Activated CD4-positive, alpha-beta T cell treated with anti-CD3 and anti-CD28 coated beads for 24 hours (primary cell): ENCODE measurements at places on chromosomes 7 and 10.

GRCh38 chr7:121873289-121874194 lies 581 bp downstream of the PTPRZ1 start:
- DNase-seq = no peak

GRCh38 chr7:158702944-158703343 lies 1.7 kb downstream of the NCAPG2 start:
- DNase-seq = no peak

- no peak for DNase-seq
Observed at GRCh38 chr7:112080441-112080840, 125.8 kb downstream of the DOCK4 start.

GRCh38 chr10:112335111-112335867 lies 38.6 kb upstream of the ACSL5 start:
- DNase-seq = no peak

GRCh38 chr7:93575555-93576399 lies 1.3 kb upstream of the CALCR start:
- DNase-seq = no peak

GRCh38 chr7:72080341-72080766 lies 331.8 kb downstream of the CALN1 start:
- no peak for DNase-seq

GRCh38 chr7:149261316-149261828 lies 624 bp upstream of the ZNF783 start:
- DNase-seq = no peak

DNA sequence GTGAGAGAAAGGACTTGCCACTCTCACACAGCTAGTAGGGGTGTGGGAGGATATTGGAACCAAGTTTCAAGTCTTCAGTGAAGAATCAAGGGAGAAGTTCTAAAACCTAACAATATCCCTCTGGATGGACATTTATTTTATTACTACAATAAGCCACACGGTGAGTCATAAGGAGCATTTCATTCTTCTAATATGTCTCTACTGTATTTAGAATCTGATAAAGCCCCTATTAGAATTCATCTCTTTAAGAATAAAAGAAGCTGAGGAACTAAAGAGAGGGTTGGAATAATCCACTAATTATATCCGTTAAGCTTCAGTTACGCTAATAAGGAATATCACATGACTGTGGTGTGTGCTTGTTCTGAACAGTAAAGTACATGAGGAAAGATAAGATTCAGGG lies 40.9 kb upstream of the ATRNL1 start:
- no peak for DNase-seq

GRCh38 chr10:122459561-122460273 lies 1.6 kb upstream of the HTRA1 start:
- DNase-seq = no peak

GRCh38 chr10:1660386-1660785 lies 76.9 kb downstream of the ADARB2 start:
- DNase-seq = no peak

- DNase-seq = no peak
Observed at GRCh38 chr7:139321071-139321745, 19.9 kb upstream of the FMC1 start.

DNA sequence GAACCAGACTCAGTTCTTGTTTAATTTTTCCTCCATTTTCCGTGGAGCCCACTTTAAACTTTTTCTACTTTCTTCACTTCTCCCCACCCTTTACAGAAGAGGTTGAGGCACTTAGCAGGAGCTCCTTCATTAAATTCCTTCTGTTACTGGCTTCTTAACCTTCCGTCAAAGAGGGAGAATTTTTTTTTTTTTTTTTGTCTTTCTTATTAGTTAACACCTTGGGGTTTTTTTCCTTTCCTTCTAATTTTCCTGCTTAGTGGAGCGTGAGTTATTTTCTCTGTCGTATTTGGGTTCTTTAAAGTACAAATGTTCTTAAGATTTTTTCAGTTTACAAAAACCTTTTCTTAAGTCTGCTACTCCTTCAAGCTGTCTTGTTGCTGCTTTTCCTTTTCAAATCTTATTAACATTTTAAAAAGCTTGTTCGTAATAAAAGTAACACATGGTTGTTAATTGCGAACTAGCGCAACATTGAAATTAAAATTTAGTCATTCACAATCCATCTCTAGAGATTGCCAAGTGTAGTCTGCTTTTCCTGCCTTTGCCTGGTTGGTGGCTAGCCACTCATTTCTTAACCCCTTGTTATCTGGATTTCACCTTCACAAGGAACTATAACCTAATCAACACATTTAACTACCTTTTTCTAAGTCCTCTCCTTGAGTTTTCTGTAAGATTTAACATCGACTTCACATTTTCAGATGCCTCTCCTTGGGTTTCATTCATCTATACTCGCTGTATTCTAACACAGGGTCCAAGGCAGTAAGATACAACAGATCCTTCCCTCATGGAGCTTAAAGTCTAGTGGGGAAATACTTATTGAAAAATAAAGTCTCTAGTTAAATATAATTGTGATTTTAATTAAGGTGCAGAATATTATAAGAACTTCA lies 2.0 kb downstream of the BMPR1A start:
- DNase-seq = no peak

DNA sequence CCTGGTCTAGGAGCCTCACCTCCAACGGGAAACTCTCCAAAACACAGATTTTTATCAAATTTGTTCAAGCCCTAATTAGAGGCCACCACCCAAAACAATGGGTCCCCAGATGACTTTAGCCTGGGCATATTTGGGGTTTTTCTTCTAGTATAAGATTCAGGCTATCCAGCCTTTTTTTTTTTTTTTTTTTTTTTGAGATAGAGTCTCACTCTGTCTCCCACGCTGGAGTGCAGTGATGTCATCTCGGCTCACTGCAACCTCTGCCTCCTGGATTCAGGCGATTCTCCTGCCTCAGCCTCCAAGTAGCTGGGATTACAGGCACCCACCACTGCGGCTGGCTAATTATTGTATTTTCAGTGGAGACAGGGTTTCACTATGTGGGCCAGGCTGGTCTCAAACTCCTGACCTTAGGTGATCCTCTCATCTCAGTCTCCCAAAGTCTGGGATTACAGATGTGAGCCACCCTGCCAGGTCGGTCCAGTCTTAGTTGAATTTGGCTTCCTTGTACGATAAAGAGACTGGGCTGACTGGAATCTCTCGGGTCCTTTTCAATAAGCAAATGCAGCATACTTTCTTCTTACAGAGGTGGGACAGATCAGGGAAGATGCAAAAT lies 91.4 kb upstream of the KLF6 start:
- DNase-seq = no peak

DNA sequence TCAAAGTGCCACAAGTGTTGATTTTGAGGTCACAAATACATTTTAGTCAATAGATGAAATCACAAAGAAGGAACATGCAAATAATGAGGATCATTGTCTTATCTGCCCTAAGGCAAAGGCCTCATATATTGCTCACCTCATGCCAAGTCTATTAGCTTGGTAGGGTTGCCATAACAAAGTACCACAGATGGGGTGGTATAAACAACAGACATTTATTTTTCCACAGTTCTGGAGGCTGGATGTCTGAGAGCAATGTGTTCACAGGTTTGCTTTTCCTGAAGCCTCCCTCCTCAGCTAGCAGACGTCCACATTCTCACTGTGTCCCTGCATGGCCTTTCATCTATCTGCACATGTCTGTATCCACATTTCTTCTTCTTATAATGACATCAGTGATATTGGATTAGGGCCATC lies 59.6 kb downstream of the RELN start:
- DNase-seq = no peak

- no peak for DNase-seq
Observed at GRCh38 chr10:58943960-58944359, 232.5 kb upstream of the PHYHIPL start.

- no peak for DNase-seq
Observed at GRCh38 chr10:47351899-47352815, 4.0 kb downstream of the RBP3 start.

GRCh38 chr10:109913306-109913892 lies 9.9 kb downstream of the XPNPEP1 start:
- DNase-seq = no peak

- no peak for DNase-seq
Observed at GRCh38 chr7:76246804-76247389, 45.2 kb downstream of the SRRM3 start.

DNA sequence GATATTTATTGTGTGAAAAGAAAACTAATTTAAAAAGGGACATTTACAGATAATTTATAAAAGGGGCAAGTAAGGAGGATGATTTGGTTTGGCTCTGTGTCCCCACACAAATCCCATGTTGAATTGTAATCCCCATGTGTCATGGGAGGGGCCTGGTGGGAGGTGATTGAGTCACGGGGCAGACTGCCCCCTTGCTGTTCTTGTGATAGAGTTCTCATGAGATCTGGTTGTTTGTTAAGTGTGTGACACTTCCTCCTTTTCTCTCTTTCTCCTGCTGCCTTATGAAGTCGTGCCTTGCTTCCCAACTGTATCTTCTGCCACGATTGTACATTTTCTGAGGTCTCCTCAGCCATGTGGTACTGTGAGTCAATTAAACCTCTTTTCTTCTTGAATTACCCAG lies 171.0 kb upstream of the SEMA3E start:
- DNase-seq = no peak

DNA sequence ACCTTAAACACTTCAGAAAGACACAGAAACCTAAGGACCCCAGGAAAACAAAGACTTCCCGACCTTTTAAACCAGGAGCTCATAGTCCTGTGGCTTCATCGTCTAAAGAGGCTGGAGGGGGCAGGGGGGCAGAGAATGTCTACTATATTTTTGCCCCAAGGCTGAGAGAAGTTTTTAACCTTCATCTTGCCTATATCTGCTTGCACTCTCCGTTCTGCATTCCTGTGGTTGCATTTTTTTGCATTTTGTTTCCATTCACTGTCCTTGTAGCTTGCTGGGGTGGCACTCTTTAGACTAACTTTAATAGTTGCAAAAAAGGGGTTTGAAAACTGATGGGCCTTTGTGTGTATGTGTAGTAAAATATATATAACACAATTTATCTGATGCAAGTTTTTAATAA lies 23.7 kb downstream of the PRKAR2B start:
- no peak for DNase-seq

DNA sequence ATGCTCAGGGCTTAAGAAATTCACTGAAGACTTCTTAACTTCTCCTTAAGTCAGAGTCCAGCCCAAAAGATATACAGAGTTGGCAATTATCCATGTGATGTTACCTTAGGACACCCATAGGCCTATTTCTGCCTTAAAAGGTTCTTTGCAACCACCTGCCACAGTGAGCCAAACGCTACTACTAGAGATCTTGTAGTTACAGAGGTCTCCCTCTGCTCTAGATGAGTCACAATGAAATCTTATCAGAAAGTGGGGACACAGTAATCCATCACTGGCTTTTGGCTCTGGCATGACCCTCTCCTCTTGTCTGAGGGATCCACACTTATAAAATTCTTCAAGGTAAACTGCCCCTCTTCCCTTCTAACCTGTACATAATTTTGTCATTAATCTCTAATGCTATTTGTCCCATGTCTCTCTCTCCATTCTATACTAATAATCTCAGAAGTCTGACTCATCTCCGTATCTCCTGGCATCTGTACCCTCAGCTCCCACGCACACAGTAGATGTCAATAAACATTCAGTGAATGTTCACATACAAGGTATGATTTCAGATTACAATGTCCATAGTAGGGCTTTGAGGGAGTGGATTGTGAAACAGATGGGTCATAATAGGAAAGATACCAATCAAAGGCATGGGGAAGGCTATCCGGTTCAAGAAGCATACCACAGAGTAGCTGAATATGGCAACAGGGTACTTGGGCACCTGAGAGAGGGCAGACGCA lies 112.1 kb downstream of the SGMS1 start:
- no peak for DNase-seq

- DNase-seq = no peak
Observed at GRCh38 chr7:39033885-39034624, 56.3 kb downstream of the POU6F2 start.

DNA sequence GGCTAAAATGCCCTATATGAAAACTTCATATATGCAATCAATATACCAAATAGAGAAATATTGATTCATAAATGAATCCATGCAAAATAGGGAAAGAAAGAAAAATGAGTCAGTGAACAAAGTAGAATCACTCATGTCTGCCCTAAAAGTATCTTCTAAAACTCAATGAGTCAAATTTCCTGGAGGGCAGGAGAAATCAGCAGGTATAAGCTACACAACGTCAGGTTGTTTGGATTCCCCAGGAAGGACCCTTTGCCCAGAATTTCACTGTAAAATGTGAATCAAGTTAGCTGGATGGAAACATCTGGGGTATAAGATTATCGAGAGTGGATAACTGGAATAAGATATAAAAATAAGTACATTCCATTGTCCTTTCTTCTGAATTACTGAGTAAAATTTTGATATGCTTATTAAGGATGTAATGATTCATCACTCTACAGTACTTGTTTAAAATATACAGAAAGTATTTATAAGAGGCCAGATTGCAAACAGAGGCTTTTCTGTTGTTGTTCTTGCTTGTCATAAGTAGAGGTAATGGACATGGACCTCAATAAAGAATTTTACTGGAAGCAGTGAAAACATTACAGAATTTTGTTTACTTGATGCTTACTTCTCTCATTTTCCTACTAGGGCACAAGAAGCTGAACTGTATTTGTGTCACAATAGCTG lies 99.0 kb downstream of the AGMO start:
- DNase-seq = no peak

GRCh38 chr10:3588346-3588745 lies 196.7 kb downstream of the KLF6 start:
- no peak for DNase-seq

DNA sequence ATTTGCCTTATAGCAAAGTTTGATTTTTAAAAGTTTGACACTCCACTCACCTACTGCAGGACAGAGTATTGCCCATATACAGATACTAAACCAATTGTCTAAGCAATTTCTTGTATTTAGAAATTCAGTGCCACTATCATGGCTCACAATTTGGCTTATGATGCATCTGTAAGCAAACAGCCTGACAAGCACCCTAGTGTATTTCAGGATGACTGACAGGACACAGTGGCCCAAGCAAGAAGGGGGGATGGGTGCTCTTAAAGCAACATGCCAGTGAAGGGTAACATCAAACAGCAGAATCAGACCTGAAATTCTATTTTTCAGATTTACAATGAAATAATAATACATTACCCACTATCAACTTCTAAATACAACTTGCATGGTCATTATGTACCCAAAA lies 30.5 kb downstream of the CTNNA3 start:
- DNase-seq = no peak

- DNase-seq = no peak
Observed at GRCh38 chr10:18601321-18601720, 50.1 kb downstream of the NSUN6 start.

GRCh38 chr10:34985823-34986222 lies 104.3 kb downstream of the CUL2 start:
- DNase-seq = no peak
